T follicular helper cell (primary cell): ENCODE measurements at places on chromosomes 4 and X.

DNA sequence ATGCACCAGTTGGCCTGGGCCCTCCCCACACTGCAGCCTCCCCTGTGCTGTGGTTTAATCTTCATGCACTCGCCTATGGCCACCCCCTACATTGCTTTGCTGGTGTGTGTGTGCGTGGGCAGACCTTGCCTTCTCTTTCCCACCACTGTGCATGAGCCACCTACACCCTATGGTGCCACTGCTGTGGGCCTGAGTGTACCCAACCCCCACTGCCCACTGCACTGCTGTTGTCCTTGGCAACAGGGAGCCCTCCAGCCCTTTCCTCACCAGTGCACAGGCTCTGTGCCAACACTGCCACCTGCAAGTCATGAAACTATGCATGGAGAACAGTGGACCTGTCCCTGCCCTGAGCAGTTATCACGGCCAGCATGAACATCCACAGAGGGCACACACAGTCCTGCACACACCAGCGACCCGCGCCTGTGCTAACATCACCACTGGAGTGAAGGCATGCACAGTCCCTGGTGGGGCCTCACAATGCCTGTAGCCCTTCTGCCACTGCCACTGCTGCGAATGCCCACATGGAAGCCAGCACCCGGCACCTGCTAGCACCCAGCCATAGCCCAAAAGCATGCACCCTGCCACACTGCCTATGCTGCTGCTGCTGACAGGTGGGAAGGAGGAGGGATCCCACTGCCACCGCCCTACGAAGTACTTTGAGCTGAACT lies 237.8 kb upstream of the ARSJ start:
- DNase-seq = no peak

DNA sequence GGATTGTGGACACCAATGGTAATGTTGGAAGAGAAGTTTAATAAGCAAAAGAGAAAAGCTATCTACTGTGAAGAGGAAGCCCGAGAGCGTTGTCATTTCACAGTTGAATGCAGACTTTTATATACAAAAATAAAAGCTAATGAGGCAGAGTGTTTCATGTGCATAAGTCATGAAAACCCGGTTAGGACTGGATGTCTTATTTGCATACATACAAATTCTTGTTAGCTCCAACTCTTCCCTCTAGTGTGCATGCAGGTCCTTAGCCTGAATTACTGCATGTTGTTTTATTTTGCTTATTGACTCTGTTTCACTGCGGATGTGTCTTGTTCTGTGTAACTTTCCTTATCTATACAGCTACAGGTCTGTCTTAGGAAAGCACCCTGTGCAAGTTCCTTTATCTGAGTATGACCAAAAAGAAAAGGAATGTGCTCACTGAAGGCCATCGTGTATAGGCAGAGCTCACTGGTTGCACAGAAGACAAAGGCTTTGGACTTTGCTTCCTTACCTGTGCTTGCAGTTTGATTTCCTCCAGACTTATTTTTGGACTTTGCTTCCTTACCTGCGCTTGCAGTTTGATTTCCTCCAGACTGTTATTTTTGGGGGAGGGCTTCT lies 25.1 kb upstream of the UGT2B11 start:
- no peak for DNase-seq

GRCh38 chrX:68415316-68415715 lies 18.0 kb downstream of the OPHN1 start:
- DNase-seq = no peak

DNA sequence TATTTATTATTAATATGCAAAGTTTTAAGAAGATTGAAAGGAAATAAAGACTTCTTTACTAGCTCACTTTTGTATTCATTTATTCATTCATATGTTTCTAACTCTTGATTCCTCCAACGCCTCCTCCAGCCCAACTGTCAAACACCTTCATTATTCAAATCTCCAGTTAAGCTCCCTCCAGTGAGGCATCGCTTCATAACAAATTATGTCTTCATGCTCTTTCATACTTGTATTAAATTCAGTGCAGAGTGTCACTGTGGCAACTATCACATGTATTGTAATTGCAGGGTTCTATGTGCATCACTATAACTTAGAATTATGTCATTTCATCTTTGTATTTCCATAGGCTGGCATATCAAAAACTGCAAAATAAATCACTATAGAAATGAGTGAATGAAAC lies 1394.2 kb upstream of the PCDH7 start:
- no peak for DNase-seq

DNA sequence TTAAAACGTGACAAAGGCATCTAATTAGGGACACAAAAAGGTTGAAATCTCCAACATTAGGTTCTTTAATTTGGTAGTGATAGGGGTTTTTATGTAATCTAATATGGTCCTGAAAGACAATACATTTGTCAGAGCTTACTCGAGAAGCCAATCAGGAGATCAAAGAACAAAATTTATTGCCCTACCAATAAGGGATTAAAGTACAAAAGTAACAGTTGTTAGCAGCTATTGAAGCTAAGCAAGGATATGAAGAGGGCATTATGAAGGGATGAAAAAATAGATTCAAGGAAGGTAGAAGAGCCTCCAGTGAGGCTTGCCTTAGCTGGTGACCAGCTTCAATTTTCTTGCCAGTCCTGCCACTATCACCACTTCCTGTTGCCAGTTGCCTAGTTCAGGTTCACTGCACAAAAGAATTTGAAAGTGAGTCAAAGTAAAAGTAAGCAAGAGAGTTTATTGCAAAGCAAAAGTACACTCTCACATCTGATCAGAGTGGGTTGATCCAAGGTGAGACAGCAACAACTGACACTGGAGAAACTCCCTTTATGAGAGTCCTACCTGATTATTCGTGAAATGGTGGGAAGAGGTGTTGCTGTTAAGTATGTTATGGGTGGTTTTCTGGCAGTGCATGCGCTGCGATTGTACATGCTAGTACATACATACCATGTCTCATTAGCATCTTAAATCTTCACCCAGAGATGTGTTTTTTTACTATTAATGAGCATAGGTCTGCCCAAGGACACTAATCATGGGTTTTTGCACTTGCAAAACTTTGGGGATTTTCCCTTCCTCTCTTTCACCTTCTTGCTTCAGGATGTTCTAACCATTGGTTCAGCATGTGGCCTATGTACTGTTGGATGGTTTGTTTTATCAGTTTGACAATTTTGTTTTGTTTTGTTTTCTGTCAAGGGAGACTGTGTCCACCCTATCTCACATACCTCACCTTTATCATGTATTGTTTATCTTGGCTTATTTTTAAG lies 263.2 kb upstream of the ITM2A start:
- DNase-seq = no peak

DNA sequence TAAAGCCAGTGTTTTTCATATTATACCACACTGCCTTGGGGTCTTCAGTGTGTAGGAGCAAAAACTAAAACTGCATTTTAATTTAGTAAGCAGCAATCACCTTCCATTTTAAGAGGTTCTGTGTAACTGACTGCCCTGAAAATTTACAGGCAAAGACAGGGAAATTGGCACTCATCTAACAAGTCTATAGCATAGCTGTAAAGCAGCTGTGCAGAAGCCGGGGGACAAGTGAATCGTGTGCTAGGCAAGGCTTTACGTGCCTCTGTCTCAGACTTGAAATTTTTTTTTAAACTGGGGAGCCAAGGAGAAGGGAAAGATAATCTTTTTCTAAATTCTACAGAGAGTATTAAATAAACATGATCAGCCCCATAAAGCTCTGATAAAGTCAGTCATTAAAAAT lies 39.7 kb downstream of the TSPAN5 start:
- DNase-seq = no peak

DNA sequence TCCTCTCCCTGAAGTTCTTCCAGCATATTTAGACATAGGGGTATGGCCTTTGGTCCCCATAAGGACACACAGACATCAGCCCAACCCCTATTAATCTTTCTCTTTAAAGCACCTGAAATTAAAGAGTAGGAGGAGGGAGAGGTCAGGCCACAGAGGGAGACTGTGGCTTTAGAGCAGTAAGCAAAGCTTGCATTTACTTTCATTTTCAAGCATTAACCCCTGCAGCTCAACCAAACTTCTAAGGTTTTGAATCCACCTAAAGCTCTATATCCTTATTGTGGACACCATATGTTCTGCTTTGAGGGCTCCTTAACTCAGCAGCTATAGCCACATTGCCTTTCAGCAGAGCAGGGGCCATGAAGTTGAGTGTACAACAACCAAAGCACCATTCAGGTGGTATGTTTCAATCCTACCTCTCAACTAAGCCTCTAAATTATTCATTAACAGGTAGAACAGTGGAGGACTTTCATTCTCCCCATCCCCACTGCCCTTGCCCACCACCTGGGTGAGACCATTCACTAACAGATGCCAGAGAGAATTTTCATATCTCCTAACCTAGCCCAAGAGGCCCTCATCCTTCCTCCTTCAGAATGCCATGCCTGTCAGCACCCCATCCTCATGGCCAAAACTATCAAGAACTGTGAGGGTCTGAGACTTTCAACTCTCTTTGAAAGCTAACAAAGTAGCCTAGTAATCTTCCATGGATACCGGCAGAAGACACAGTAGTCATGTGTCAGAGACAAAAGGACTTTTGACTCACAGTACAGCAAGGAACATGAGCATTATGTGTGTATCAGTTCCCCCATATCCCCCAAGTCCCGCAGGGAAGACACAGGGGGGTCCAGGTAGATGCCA lies 20.8 kb downstream of the LIN54 start:
- DNase-seq = no peak

GRCh38 chr4:10403633-10404445 lies 53.4 kb downstream of the ZNF518B start:
- no peak for DNase-seq

- no peak for DNase-seq
Observed at GRCh38 chr4:156575430-156576073, 396.0 kb downstream of the PDGFC start.

DNA sequence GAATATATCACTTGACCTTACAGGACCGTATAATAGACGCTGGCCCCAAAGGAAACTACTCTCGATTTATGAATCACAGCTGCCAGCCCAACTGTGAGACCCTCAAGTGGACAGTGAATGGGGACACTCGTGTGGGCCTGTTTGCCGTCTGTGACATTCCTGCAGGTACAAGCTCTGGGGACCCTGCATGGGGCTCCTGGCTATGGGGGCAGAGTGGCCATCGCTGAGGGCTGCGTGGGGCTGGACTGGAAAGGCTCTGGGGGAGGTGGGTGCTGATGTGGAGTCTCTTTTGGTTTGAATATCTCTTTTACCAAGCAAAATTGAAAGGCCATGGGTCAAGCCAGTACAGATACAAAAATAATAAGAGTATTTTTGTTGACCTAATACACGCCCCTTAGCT lies 33.9 kb downstream of the NELFA start:
- DNase-seq = no peak

DNA sequence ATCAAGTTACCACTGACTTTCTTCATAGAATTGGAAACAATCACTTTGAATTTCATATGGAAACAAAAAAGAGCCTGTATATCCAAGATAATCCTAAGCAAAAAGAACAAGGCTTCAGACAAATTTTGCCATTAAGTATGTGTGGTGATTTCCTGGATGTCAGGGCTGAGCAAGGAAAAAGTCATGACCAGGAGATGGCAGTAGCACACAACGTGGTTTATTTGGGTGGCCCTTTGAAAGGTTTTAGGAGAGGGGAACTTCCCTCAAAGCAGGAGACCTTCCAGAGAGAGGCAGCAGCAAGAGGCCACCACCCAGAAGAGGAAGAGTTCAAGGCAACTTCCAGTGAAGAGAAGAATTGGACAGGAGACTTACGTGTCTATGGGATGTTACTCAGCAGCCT lies 18.1 kb upstream of the ZXDB start:
- no peak for DNase-seq

DNA sequence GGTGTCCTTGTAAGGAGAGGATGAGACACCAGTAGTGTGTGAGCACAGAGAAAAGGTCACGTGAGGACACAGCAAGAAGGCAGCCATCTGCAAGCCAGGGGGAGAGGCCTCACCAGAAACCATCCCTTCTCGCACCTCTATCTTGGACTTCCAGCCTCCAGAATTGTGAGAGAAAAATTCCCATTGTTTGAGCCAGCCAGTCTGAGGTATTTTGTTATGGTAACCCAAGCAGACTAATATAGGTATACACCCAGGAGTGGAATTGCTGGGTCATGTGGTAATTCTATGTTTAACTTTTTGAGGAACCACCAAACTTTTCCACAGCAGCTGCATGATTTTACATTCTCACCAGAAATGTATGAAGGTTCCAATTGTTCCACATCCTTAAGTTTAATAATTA lies 25.6 kb downstream of the ZDHHC9 start:
- no peak for DNase-seq

DNA sequence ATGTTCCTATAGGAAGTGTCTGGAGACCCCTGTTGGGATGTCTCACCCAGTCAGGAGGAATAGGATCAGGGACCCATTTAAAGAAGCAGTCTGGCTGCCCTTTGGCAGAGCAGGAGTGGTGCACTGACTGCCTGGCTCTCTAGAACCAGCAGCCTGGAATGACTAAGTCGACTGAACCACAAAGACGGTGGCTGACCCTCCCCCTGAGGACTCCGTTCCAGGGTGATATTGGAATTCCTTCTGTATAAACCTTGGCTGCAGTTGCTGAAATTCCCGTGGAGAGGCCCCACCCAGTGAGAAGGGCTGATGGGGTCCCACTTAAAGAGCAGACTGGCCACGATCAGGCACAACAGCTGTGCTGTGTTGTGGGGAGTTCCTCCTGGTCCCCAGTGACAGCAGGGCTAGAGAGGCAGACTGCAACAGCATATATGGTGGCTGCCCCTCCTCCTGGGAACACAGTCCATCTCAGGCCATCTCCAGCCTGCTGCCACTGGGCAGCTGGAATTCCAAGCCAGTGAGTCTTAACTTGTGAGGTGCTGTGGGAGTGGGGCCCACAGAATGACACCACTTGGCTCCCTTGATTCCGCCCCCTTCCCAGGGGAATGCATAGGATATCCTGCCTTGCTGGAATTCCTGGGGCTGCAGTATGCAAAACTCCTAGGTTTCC lies 41.8 kb upstream of the RLIM start:
- DNase-seq = no peak

GRCh38 chr4:23999714-24000469 lies 110.0 kb upstream of the PPARGC1A start:
- DNase-seq = no peak

- DNase-seq = peak; percentile 37
Observed at GRCh38 chrX:119784747-119785446, 6.5 kb downstream of the RPL39 start.

GRCh38 chr4:25749150-25749794 lies 93.6 kb downstream of the SLC34A2 start:
- DNase-seq = no peak

DNA sequence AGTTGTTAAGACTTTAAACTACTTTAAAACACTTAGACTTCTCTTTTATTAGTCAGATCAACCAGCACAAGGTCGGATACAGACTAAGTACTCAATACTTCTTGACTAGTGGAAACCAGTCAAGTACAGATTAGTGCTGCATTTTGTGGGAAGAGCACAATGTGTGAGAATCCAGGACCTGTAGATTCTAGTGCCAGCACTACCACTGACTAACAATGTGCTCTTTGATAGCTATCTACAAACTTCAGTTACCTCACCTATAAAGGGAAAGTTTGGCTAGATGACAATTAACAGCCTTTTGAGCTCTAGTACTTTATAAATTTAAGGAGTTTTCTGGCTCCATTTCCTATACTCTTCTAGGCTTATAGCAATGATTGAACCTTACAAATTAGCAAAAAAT lies 181.5 kb downstream of the SLC4A4 start:
- DNase-seq = no peak

GRCh38 chr4:156606554-156607477 lies 364.8 kb downstream of the PDGFC start:
- no peak for DNase-seq
